ENCODE measurements at places on chromosomes 5 and 9.

GRCh38 chr9:3903273-3903672 lies 377.5 kb upstream of the RFX3 start:
- DNase-seq: no peak

DNA sequence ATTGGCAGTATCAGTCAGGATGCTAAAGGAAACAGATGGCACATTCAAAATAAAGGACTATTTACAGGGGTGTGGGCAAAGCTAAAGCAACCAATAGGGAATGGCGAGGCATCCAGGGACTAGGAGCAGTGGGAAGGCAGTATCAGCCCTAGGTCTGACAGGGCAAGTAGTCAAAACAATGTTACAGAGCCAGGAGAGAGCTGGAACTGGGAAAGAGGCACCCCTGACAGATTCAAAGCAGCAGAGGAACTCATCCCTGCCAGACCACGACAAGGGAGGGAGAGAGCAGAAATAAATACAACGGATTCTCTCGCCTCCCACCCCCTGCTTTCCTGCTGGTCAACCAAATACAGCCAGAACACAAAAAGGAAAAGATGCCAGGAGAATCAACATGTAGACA lies 371.5 kb downstream of the NR2F1-AS1 start:
- DNase-seq: no peak

DNA sequence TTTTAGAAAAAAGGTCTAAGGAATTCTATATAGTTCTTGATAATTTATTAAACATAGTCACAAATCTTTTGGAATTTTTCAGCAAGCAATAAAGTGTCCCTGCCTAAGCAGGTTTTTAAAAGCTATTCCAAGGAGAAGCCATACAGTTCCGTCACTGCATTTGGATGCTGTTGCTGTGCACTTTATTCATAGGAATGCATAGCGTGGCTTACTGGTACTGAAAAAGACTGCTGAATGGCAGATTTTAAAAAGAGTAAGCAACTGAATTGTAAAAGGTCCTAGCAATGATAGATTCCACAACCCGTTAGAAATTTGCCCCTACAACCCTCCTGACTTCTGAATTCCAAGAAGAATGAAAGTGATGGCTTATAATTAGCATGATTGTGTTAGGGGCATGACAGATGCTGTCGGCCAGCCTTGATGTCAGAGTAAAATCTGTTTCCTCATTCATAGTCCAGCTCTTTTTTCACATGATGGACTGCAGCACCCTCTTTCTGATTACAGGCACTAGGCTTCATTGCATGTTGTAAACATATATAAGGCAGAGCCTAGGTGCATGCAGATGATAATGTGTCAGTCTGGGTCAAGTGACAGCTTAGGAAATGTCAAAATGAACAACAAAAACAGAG lies 227.0 kb downstream of the PDE4D start:
- DNase-seq: no peak

DNA sequence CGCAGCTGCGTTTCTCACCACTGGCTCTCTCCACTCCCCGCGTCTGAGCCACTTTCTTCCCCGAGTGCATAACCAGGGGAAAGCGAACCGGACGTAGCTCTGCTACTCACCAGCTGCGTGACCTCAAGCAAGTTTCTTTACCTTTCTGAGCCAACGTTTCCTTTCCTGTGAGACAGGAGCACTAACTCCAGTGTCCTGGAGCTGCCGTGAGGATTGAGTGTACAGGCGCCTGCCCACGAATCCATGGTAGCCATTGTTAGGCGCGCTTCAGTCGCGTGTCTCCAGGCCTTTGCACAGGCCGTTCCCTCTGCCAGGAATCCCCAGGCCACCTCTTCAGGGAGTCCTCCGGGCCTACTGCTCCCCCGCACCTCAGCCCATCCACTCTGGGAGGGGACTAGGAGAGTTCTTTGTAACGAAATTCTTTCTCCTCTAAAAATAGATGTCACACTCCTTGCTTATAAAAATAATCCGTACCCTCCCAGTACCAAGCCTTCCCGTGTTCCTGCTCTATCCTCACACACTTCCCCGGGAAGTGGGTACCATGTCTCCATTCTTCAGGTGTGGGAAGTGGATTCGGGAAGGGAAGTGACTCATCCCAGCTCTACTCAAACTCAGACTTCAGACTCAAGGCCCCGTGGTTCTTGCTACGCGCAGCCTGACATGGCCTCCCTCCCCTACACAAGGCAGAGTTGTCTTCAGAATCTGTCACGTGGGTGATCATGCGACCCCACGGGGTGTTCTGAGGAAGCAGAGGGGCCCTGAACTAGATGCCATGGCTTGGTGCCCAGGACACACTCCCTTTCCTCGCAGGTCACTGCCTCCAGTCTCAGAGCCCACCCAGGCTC lies 16.1 kb upstream of the CRB2 start:
- no peak for DNase-seq

GRCh38 chr5:96538808-96539250 lies 105.8 kb upstream of the PCSK1 start:
- DNase-seq: peak; percentile 28

DNA sequence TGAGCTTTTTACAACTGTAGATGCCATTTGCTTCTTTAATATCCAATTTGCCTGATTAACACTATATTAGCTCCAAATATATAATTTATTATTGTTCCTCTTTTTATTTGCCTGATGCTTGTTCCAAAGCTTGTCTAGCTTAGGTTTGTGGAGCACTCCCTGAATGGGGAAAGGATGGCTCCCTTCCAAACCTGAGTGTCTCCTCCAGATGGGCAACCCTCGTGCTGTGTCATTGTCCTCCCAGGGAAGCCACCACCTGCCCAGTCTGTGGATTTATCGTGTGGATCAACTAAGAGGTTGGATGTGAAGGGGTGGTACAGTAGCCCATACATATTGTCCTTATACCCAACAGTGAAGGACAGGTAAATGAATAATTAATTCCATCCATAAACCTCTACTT lies 404.9 kb downstream of the CDK5RAP2 start:
- no peak for DNase-seq
